Body of pancreas (tissue), 4 donors: ENCODE measurements at places on chromosomes 6 and 20.

- H3K27ac ChIP-seq = no peak overlapping the region
- no peaks in the 10 kb centered on the region for H3K36me3 ChIP-seq
- H3K4me1 ChIP-seq = no peaks in the 10 kb centered on the region
- DNase-seq = no peak
- H3K27me3 ChIP-seq = no peaks in the 10 kb centered on the region
These were observed 835.3 kb upstream of the CITED2 start for GRCh38 chr6:140209775-140210174.

- no peaks in the 10 kb centered on the region for H3K4me1 ChIP-seq
- H3K4me3 ChIP-seq = no peak overlapping the region
- DNase-seq = no peak
- H3K36me3 ChIP-seq = no peaks in the 10 kb centered on the region
These were observed 586.6 kb downstream of the KIF16B start for GRCh38 chr20:15986690-15987089.

- no peak overlapping the region for H3K4me3 ChIP-seq
- peaks cover 19% of the 10 kb centered on the region for H3K4me1 ChIP-seq
- peak; percentile 11 for DNase-seq
- H3K36me3 ChIP-seq = no peaks in the 10 kb centered on the region
- H3K27ac ChIP-seq = no peak overlapping the region
These were observed 1.2 kb downstream of the TCFL5 start for GRCh38 chr20:62860391-62860923.

GRCh38 chr6:11805259-11806053 lies 26.9 kb upstream of the ADTRP start:
- H3K4me1 ChIP-seq = peaks cover 11% of the 10 kb centered on the region
- H3K4me3 ChIP-seq = no peak overlapping the region
- no peak for DNase-seq
- H3K36me3 ChIP-seq = no peaks in the 10 kb centered on the region
- no peaks in the 10 kb centered on the region for H3K27me3 ChIP-seq

DNA sequence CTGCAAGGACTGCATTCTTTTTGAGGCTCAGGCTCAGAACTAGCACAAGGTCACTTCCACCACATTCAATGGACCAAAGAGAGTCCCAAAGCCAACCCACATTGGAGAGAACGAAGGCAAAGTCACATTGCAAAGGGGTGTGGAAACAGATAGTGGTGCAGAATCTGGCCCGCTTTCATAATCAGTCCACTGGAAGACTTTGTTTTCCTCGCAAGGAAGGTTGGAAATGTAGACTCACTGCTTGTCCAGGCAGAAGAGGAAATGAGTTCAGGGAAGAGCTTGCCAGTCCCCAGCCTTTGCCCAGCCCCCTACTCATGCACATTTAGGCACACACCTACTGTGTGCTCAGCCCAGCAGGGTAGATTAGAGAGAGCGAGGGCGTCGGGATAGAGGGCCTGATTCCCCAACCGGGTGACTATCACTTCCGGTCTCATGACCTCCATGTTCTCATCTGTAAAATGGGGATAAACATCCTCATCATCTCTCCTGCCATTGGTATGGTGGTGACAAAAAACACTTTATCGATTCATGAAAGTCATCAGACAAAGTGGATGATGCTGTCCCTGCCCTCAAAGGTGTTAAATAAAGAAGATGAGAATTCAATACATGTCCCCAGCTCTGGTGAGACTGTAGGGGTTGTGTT lies 24.3 kb upstream of the CCN5 start:
- H3K27me3 ChIP-seq = no peaks in the 10 kb centered on the region
- no peaks in the 10 kb centered on the region for H3K4me1 ChIP-seq
- DNase-seq = no peak
- H3K4me3 ChIP-seq = no peak overlapping the region
- H3K36me3 ChIP-seq = no peaks in the 10 kb centered on the region
- no peak overlapping the region for H3K27ac ChIP-seq

DNA sequence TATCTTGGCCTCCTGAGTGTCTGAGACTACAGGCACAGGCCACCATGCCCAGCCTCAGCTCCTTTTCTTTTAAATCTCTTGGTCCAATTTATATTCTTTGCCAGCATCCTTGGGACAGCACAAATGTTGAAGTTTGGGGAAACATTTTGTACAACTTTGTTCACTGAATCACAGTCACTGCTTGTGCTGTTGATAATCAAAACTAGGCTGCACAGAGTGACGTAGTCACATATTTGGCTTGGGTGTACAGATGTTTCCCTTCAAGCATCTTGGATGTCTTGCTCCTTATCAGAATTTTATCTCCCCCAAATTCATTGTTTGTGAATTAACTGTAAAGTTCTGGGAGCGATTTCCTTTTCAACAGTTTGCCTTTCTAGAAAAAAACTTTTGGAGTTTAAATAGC lies 17.9 kb downstream of the CARMIL1 start:
- no peak for DNase-seq
- H3K27ac ChIP-seq = no peak overlapping the region
- H3K4me3 ChIP-seq = no peak overlapping the region
- no peaks in the 10 kb centered on the region for H3K36me3 ChIP-seq

DNA sequence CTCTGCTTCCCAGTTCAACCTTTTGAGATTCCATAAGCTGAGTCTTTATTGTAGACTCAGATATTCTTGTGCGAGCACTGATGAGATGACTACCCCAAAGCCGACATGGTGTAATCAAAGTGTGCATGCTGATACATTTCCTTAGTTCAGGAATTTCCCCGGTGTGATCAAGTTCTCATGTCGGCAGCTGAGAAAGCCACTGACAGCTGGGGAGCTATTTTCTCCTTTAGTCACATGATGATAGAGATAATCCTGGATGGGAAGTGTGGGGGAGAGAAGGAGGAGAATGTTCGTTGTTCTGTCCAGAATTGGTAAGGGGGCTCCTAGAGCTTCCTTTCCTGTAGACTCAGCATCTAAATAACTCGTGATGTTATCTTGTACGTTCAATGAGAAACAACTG lies 7.7 kb upstream of the CAP2 start:
- H3K36me3 ChIP-seq = no peaks in the 10 kb centered on the region
- DNase-seq = no peak
- H3K27me3 ChIP-seq = no peaks in the 10 kb centered on the region
- H3K27ac ChIP-seq = no peak overlapping the region

DNA sequence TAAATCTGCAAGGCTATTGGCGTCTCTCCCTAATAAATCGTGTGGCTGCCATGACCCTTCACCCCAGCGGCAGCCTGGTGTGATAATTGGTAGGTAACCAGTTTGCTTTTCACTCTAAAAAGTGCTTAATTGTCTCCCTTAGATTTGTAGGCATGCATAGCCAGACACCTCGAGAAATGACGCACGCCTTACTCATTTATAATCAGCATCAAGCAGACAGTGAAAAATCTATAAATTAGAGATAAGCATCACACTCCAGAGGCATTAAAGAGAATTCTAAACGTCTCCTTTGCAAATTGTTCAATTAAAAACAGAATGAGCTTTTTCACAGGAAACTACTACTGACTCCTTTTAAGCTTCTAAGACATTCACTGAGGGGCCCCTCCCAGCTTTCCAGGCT lies 110.2 kb upstream of the RPS6KA2 start:
- no peak for DNase-seq
- no peaks in the 10 kb centered on the region for H3K4me1 ChIP-seq
- H3K4me3 ChIP-seq = no peak overlapping the region

- no peaks in the 10 kb centered on the region for H3K4me1 ChIP-seq
- no peak overlapping the region for H3K27ac ChIP-seq
- DNase-seq = no peak
- H3K27me3 ChIP-seq = no peaks in the 10 kb centered on the region
- no peak overlapping the region for H3K4me3 ChIP-seq
These were observed 515.2 kb upstream of the JAG1 start for GRCh38 chr20:11188843-11189603.

GRCh38 chr20:8524101-8525016 lies 392.3 kb downstream of the PLCB1 start:
- DNase-seq = no peak
- no peak overlapping the region for H3K4me3 ChIP-seq
- no peaks in the 10 kb centered on the region for H3K36me3 ChIP-seq
- no peaks in the 10 kb centered on the region for H3K27me3 ChIP-seq
- H3K27ac ChIP-seq = no peak overlapping the region

DNA sequence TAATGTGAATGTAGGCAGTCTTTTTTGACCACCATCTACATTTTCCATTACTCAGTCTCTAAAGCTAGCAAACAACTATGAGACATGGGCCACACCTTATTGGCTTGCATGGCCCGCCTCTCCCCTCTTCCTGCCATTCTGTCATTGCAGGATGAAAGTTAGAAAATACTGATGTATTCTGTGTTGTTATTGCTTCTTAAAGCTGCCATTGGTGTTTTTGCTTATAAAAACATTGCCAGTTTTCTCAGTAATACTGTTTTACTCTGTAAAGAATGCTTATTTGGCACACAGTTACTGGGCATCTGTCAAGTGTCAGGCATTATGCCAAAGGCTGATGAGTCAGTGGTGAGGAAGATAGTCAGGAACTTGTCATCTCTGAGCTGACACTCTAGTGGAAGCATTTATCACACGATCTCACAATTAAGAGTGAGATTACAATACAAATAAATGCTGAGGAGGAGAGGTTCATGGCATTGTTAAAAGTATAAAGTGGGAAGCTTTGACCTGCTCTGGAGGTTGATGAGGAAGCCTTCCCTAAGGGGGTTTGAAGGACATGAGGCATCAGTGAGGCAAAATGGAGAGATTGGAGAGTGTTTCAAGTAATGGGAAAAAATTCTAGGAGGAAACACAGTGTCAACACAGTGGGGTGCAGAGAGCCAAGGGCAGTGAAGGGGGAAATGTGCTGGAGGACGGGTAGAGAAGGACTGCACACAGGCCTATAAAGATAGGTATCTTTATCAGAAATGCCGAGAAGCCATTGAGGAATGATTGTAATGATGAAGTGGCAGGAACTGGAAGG lies 14.7 kb downstream of the KLHL32 start:
- no peak overlapping the region for H3K4me3 ChIP-seq
- no peaks in the 10 kb centered on the region for H3K27me3 ChIP-seq
- H3K36me3 ChIP-seq = no peaks in the 10 kb centered on the region
- H3K4me1 ChIP-seq = no peaks in the 10 kb centered on the region
- no peak for DNase-seq

DNA sequence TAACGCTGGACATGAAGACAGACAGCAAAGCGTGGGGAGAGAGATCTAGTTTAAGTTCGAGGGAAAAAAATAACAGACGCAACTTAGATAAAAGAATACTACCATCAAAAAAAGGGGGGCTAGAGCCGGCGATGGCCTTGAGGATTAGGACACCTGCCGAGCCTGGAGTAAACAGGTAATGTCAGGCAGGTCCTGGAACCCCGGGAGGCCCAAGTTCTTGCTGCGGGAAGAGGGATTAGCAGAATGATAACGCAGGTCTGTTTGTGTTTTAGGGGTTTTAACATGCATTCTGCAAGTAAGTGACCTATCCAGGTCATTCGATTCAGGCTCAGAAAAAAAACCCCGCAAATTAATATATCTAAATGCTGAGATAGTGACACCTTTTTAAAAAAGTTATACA lies 754 bp upstream of the TMEM170B start:
- no peak overlapping the region for H3K4me3 ChIP-seq
- peaks cover 19% of the 10 kb centered on the region for H3K4me1 ChIP-seq
- no peaks in the 10 kb centered on the region for H3K36me3 ChIP-seq
- no peaks in the 10 kb centered on the region for H3K27me3 ChIP-seq

DNA sequence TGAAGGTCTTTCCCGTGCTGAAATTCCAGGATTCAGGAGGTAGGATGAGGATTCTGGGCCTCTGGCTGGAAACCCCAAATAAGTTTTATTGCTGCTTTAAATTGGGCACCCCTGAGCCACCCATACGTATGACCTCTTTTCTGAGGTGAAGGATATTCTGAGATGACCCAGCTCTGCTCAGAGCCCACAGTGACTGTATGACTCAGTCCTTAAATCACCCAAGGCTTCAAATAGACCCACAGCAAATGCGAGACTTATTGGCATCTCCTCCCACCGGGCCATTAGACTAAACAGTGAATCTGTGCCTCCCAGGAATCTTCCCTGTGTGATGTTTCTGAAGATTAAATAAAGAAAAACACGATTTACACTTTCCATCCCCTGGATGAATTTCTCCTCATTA lies 9.5 kb downstream of the SIRPG start:
- H3K27me3 ChIP-seq = no peaks in the 10 kb centered on the region
- H3K4me3 ChIP-seq = no peak overlapping the region
- DNase-seq = no peak
- no peak overlapping the region for H3K27ac ChIP-seq

- H3K36me3 ChIP-seq = no peaks in the 10 kb centered on the region
- H3K4me1 ChIP-seq = peaks cover 21% of the 10 kb centered on the region
- no peaks in the 10 kb centered on the region for H3K27me3 ChIP-seq
These were observed 4.0 kb upstream of the ADGRF5 start for GRCh38 chr6:46925563-46926253.

DNA sequence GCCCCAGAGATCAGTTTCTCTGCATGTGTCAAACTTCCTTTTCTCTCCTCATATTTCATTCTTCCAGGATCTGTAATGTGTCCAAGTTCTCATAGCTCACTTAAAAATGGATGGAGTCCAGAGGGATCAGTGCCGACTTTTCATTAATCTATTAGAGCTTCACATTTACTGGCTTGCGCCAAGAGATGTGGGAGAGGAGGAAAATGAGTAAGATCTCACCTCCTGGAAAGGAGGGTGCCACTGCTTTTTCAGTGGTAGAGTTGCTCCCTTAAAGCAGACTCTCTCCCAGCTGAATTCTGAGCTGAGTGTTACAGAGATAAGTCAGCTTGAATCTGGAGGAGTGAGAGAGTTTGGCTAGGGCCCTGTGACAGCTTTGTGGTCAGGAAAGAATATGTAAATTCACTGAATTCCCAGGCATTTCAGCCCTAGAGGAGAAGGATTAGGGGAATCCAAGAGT lies 175.9 kb downstream of the SOX4 start:
- H3K36me3 ChIP-seq = no peaks in the 10 kb centered on the region
- peak overlapping the region; percentile 37 for H3K27ac ChIP-seq
- no peak overlapping the region for H3K4me3 ChIP-seq
- no peaks in the 10 kb centered on the region for H3K4me1 ChIP-seq

DNA sequence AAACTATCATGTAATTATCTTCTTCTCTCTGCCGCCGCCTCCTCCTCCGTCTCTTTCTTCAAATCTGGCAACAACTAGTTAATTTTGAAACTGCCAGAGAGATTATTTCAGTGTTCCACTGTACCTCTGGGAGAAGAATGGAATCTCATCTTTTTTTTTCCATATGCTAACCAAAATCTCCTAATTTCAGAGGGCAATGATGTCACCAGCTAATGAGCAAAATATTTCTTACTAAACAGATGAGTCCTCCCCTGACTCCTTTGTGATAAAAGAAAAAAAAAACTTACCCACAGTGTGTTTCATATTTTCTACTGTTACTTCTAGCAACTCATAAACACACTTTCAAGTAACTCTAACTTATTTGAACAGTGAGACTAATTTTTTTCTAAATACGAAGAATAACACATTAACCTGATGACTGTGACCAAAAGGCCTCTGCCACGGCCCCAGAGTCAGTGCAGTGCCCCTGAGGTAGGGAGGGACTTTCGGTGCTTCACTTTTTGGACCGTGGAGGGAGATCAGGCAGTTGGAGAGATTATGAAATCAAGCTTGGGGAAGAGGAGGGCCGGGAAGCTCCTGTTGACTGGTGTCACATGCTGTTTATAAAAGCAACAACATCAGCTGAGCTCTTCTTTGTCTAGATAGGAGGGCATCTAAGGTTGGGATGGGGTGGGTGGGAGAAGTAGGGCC lies 159.6 kb downstream of the SASH1 start:
- H3K4me3 ChIP-seq = no peak overlapping the region
- no peak overlapping the region for H3K27ac ChIP-seq
- H3K36me3 ChIP-seq = no peaks in the 10 kb centered on the region
- no peak for DNase-seq
